ENCODE measurements at places on chromosomes 6 and 20.

DNA sequence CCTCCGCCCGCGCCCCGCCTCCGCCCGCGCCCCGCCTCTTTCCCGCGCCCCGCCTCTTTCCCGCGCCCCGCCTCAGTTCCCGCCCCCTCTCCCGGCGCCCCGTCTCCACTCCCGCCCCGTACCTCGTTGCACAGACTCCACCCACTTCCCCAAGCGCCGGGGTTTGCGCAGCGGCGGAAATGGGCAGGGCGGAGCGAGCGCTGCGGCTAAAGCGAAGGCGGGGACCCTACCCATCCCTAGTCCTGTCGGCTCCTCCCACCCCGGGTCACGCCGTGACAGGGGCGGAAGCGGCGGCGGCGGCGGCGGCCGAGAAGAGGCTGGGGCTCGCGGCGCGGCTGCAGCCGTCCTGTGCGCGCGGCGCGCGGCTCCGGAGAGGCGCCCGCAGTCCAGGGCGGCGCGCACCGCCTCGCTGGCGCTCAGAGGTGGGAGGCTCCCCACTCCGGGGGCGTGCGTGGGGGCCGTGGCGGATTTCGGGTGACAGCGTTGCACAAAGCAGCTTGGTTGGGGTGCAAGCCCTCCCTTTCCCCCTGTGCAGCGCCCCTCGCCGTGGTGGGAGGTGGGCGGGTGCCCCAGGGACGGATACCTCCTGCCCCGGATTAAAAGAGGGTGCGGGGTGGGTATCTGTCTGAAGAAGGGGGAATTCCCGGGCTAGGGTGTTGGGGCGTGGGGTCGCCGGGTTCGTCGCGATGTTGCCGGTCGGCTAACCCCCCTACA is at the start of gene KDM1B:
KDM1B (plus strand) TSS at position 273 of the 714 bp plus-strand sequence. CDS start 4,474 bp downstream, outside the sequence.
- DNase-seq, result peak; percentile 98

GRCh38 chr6:16722630-16723029 is 38.6 kb downstream of the ATXN1 start:
- no peak for DNase-seq

DNA sequence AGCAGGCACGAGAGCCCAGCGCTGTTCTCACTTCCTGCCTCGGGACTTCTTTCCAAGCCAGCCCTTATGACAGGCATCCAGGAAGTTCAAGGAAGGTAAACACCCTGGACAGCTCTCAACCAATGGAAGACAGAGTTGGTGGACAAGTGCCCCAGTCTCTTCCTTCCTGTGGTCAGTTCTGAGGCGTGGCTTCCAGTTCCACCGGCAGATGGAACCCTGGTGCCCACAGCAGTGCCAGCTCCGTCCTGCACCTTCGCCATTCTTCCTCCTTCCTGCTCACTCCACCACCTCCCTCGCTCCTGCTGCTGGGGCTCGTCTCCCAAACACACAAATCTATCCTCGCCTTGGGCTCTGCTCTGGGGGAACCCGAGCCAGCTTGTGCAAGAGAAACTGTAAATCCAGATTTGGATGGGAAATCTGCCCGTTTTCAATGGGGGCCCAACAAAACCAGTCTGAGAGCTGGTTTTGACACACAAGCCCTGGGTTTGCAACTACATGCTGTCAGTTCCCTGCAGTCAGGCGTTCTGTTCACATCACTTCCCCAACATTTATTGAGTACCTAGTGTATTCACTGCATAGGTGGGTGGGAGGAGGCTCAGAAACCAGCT is 162.7 kb downstream of the GRM4 start:
- no peak for DNase-seq

- DNase-seq, result no peak
These were observed 143.7 kb downstream of the PDE10A start for GRCh38 chr6:165519316-165519715.

GRCh38 chr20:23225407-23226060 is 125.1 kb upstream of the NXT1 start:
- DNase-seq, result no peak

DNA sequence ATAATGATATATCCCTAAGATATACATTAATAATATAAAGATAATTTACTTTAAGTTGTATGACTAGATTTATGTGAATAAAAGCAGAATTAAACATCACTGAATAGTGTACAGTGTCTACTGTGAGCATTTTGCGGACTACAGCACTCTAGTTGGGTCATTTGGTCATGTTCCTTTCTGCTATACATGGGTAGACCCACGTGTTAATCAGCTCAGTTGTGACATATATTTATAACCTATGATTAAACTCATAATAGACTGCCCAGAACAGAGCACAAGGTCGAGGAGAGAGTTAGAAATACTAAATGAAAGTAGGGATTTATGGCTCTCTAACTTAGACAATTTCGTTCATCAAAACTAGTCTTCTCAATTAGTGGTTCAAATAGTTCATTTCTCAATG is 852.7 kb downstream of the EPHA7 start:
- no peak for DNase-seq

GRCh38 chr20:43911066-43911465 is 3.6 kb upstream of the TOX2 start:
- no peak for DNase-seq

DNA sequence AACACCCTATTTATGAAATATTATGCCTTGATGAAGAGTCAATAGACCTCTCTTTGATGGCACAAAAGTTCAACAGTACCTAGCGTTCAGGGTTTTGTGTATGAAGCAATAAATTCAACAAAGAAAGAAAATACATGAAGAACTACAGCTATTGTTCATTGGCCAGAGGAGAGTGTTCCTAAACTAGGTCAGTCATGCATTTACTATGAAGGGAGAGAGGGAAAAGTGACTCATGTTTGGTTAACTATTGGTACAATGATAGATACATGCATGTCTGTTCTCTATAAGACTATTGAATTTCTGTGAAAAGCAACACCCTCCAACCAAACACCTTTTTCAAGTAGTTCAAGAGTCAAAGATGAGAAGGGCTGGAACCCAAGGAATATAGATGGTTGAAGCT is 50.7 kb downstream of the CLIC5 start:
- DNase-seq, result no peak

Measured in stimulated activated CD8-positive, alpha-beta memory T cell treated with anti-CD3 and anti-CD28 coated beads, Interleukin-15, amount 100 ng/mL, for 48 hours (primary cell).